Anterior cingulate cortex (tissue), 58 donors: ENCODE measurements at places on chromosomes 3 and 15.

- no peak for DNase-seq
These were observed 156.1 kb downstream of the STAG1 start for GRCh38 chr3:136595913-136596697.

- no peak for DNase-seq
These were observed 225.3 kb upstream of the EPHA3 start for GRCh38 chr3:88882121-88882520.

GRCh38 chr3:29144361-29144760 is 136.5 kb upstream of the RBMS3 start:
- DNase-seq = no peak

- DNase-seq = no peak
These were observed 43.0 kb downstream of the BCL2L10 start for GRCh38 chr15:52069559-52069958.

- no peak for DNase-seq
These were observed 69.8 kb downstream of the DHX36 start for GRCh38 chr3:154254527-154254926.

GRCh38 chr3:56782215-56782614 is 19.5 kb downstream of the ARHGEF3 start:
- DNase-seq = no peak
